ENCODE measurements at places on chromosomes 7 and 10. TPM values are rescaled to one million over a fixed set of nuclear protein-coding genes. Genes with fewer than 3 reads are reported as not detected.

NUTM2E gene
- 0.76 TPM for polyA plus RNA-seq

HOXA5 gene
- polyA plus RNA-seq, result 81.7 TPM

SYT15B gene
- 4.2 TPM for polyA plus RNA-seq

DNA sequence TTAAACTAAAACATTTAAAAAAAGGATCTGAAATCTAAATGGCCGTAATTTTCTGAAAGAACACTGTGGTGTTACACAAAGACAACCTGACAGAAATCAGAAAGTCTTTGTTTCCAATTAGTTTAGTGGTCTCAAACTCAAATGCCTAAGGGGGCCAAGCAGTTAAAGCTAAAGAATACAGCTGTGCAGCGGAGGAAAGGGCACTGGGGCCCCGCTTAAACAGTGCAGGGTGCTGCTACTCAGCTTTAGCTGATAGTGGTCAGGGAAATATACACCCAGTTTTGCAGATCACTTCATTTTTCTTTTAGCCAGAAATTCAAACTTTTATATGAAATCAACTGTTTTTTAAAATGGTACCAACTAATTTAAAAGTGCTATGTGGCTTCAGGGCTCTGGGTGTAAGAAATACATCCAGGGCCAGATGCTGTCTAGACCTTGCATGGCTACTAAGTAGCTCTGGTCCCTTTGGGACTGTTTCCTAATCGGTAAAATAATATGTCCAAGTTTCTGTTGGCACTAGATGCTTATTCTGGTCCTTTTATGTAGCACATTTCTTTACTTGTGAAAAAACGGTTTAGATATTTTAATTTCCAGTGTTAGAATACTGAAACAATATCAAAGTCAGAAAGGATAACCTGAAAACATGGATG is 161.8 kb upstream of the LAMB4 start:
- no peak for DNase-seq

IFRD1 gene
- polyA plus RNA-seq, result 42.7 TPM

DNA sequence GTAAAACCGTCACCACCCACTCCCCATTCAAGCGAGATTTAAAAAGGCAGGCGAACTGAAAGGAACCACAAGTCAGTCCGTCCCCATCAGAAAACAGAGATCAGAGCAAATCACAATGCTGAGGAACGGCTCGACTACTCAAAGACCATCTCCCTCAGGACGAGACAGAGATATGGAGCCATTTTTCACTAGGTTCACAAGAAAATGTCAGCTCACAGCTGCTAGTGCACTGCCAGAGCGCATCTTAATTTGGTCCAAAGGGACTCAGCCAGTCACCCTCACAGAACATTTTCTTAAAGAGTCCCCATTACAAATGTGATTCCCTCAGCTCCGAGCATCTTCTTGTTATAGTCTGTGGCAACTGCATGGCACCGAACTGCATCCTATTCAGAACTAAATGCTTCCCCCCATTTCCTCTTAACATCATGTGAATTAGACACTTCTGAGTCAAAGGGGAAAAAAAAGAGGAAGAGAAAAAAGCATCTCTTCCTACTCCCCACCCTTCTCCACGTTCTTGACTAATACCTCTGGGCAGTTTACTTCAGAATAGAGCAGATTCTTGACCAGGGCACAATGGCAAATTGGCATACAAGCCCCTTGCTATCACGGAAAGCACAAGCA is 683.9 kb downstream of the MAGI2 start:
- no peak for DNase-seq

MUC3A gene
- polyA plus RNA-seq, result 0.56 TPM

Data from left lung (tissue), 14 donors.